ENCODE measurements at places on chromosomes 3 and 15.

- DNase-seq = peak; percentile 50
Observed at GRCh38 chr15:40787344-40787841, 17.6 kb downstream of the C15orf62 start.

DNA sequence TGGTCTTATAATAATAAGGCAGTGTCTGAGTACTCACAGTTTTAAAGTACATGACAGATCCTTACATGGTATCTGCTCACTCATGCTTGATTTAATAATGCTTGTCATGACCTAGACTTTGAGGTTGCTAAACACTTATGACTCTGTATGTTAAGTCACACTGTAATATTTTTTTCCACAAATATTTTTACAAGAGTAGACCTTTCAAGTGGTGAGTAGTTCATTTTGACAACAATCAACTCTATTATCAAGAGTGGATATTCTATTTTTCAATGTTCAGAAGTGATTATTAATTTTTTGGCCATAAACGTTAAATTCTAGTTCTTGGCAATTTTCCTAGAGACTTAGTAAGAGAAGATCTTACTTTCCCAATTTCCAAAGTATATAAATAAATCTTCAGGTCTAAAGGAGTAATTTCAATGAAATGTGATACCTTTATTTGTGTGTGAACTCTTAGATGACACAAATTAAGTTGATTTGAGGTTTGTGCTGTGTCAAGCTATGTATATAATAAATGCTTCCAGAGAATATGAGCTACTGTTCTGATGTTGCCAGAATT, 104.5 kb downstream of the NLGN1 start:
- DNase-seq = no peak

GRCh38 chr3:73351423-73352071, 273.2 kb downstream of the PDZRN3 start:
- no peak for DNase-seq

- DNase-seq = no peak
Observed at GRCh38 chr3:149647285-149647684, 10.5 kb downstream of the WWTR1 start.

Measured in common myeloid progenitor, CD34-positive (primary cell).